Left lung (tissue), 14 donors: ENCODE measurements at places on chromosomes 2 and 18. TPM values are rescaled to one million over a fixed set of nuclear protein-coding genes. Genes with fewer than 3 reads are reported as not detected.

DNA sequence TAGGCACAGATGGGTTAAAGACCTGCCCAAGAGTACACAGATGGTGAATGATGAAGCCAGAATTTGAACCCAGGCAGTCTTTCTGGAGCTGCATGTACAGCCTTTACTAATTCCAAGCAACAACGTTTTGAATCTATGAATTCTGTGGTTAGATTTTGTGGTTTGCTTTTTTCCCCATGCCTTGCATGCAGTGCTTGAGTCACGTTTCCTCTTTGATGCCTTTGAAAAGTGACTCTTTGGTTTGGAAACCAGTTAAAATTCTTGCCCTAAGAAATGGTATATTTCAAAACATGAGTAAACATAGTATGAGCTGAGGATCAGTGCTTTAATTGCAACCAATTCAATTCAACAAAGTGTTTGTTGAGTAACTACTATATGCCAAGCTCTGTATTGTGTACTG is 48.2 kb upstream of the PPM1B start:
- no peak overlapping the region for H3K4me3 ChIP-seq
- peaks cover 7% of the 10 kb centered on the region for H3K4me1 ChIP-seq
- no peak overlapping the region for H3K27ac ChIP-seq

DNA sequence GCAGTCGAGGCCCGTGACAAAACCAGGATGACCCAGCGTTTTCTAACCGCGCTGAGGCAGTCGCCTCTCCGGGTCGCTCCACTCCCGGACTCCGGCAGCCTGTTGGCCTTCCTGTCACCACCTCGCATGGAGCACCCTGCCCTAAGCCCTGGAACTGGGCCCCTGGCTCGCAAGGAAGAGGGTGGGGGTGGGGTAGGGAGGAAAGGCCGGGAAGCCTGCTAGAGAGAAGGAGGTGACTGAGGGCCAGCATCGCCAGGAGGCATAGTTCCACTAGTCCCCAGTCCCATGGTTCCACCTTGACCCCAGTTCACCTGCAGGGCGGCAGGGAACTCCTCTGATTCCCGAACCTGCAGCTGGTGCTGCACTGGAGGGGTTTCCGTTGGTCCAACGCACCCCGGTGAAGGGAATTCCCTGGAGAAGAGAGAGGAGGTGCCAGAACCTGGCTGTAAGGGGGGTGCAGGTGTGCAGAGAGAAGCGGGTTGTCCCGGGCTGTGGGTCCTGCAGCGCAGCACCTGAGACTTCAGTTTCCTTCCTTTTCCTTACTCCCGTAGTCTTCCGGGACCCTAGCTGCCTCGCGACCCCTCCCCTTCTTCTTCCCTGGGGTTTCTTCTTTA is 11.8 kb upstream of the EN1 start:
- no peak for DNase-seq
- no peak overlapping the region for H3K27ac ChIP-seq
- no peak overlapping the region for H3K4me3 ChIP-seq
- H3K4me1 ChIP-seq = peaks cover 8% of the 10 kb centered on the region
- no peaks in the 10 kb centered on the region for H3K36me3 ChIP-seq

GRCh38 chr2:181785691-181786344 is 105.5 kb upstream of the NEUROD1 start:
- H3K4me1 ChIP-seq = no peaks in the 10 kb centered on the region
- H3K27ac ChIP-seq = no peak overlapping the region
- no peak overlapping the region for H3K4me3 ChIP-seq

EFR3B gene
- 2.4 TPM for total RNA-seq
